ENCODE measurements at places on chromosomes 2 and 18.

GRCh38 chr18:54250846-54251261 is 18.5 kb upstream of the POLI start:
- no peak for DNase-seq

GRCh38 chr2:207073801-207074678 is 91.7 kb downstream of the KLF7 start:
- no peak for DNase-seq

GRCh38 chr18:11425211-11425610 is 184.2 kb upstream of the SLC35G4 start:
- DNase-seq: no peak

DNA sequence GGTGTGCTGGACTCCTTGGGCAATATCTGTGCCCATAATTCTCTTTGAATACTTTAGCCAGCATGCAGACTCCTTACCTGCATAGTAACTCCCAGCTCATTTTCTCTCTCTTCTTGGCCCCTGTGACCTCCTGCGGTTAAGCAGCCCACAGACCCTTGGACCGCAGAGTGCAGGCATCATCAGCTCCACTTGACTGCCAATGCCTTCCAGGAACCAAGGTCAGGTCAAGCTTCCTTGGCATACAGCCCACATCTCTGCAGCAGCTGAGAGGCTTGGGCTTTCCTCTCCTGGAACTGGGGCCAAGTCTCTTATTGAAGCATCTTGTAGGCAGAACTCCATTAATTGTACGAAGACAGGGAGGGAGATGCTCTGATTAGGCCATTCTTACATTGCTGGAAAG is 130.1 kb upstream of the PIEZO2 start:
- DNase-seq: no peak

DNA sequence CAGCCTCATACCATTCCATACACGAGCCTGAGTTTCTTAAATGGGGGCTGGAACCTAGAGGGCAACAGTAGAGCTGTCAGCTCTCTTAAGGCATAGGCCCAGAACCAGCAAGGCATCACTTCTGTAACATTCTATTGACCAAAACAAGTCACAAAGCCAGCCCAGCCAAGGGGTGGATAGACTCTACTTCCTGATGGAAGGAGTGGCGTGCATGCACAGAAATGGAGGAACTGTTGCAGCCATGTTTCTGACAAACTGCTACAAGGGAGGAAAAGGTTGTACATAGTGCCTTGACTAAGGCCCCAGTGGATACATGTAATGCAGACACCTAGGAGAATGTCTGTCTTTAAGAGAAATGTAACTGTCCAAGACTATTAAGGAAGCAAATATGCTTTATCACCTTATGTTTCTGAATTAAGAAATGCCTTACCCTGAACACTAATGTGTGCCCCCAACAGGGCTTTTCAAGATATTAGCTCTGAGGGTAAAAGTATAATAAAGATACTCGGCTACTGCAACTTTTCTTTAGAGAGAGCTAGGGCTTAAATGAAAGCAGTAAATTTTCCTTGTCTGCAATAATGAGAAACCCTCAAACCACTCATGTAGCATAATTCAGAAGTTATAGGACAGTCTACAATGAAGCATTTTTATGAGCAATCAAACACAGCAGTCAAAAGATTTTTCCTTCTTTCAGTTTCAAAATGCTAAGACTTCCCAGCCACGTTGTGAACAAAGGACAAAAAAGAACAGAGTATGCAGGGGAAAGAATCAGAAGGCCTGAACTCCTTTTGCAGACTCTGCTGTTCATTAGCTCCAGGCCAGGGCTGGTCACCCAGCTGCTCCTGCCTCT is 35.1 kb upstream of the CDC42EP3 start:
- no peak for DNase-seq

- no peak for DNase-seq
Measured at GRCh38 chr18:79680100-79680879, 687 bp downstream of the CTDP1 start.

GRCh38 chr2:209762563-209762962 is 9.1 kb upstream of the UNC80 start:
- no peak for DNase-seq

DNA sequence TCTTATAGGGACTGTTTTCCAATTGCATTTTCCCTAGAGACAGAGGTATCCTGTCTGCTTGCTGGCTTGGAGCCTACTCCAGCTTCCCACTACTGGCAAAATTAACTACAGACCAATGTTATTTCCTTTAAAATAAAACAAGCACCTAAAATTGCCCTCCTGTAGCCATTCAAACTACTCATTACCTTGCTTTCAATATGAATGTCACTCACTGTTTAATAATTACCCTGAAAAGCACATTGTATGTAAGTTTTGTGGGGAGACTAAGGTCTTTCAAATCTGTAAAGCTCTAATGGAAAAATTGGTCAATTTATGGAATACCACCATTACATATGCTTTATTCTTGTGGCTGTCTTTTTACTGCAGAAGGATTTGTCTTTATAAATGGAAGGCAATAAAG is 87.3 kb downstream of the DOCK10 start:
- no peak for DNase-seq

- DNase-seq: no peak
Measured at GRCh38 chr2:47265751-47266231, 110.7 kb upstream of the STPG4 start.

- DNase-seq: no peak
Measured at GRCh38 chr18:1011349-1011748, 106.7 kb downstream of the ADCYAP1 start.

DNA sequence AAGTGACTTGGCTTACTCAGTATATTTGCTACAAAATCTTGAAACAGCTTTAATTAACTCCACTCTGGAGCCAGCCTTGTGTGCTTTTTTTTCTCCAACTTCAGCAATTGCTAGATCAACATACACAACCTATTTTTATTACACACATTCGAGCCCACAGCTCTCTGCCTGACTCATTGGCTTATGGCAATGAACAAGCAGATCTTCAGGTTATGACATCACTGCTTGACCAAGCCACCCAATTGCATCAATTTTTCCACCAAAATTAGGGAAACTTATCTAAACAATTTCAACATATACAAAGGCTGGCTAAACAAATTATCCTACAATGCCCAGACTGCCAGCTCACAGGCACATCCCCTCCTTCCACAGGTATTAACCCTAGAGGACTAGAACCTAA is 39.6 kb upstream of the PDK1 start:
- DNase-seq: no peak

DNA sequence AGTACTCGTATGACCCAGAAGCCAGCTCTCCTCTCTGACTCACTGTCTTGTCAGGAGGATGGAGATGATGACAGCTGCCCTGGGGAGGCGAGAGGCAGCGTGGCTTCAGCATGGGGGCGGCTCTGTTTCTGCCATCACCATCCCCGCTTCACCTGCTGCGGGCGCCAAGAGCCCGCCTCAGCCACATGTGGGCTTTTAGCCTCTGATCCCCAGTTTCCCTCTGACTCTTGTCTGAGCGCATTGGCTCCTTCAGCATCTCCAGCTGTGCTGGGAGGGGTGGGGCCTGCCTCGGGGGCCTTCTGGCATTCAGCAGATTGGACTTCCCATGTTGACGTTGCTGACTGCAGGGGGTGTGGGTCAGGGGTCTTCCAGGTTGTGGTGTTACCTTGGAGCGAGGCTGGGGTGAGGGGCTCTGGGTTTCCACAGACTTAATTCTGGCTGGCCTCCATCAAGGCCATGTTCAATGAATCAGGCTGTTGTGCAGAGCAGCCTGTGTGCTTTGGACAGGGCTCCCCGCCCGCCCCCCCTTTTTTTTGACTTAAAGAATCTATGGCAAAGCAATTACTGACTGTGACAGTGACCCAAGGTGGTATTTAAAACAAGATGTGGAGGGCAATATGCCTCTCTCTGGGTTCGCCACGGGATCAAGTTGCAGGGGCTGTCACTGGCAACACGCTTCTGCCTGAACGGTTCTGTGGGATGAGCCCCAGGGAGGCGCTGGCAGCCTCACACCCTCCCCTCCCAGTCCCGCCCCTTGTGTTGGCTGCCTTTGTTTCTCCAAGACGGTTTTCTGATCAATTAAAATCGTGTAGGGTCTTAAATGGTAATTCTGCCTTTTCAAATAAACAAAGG is 228.3 kb downstream of the LDLRAD4 start:
- no peak for DNase-seq

- no peak for DNase-seq
Measured at GRCh38 chr2:108165729-108166128, 74.0 kb upstream of the SULT1C3 start.

DNA sequence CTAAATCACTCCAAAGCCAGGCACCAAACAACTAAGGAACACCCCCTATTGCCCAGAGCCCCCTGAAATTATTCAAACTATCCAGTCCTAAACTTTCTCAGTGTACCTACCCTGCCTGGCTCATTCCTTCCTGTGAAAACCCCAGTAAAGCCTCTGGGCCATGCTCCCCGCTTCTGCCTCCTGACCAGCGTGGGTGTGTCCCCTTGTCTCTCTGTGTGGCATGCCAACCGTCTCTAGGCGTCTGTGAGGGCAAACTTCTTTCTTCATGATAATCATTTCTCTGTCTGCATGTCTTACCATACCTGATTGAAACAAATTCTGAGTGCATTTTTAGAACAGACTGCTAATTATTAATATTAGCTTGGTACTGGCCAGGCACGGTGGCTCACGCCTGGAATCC is 109.0 kb upstream of the MSH2 start:
- no peak for DNase-seq

- no peak for DNase-seq
Measured at GRCh38 chr2:18781541-18782280, 192.3 kb upstream of the NT5C1B start.

GRCh38 chr2:240603846-240604245 is 17.3 kb downstream of the CAPN10 start:
- DNase-seq: no peak

- no peak for DNase-seq
Measured at GRCh38 chr2:3132466-3132865, 245.2 kb downstream of the EIPR1 start.

GRCh38 chr2:241670333-241671110 is 16.1 kb downstream of the DTYMK start:
- no peak for DNase-seq

GRCh38 chr18:8496186-8496585 is 113.1 kb upstream of the RAB12 start:
- DNase-seq: no peak

GRCh38 chr2:203706403-203706802 is at the start of gene CD28:
CD28 (plus strand) TSS chr2:203706639; CDS start chr2:203706697, 58 bp downstream.
- DNase-seq: peak; percentile 70

DNA sequence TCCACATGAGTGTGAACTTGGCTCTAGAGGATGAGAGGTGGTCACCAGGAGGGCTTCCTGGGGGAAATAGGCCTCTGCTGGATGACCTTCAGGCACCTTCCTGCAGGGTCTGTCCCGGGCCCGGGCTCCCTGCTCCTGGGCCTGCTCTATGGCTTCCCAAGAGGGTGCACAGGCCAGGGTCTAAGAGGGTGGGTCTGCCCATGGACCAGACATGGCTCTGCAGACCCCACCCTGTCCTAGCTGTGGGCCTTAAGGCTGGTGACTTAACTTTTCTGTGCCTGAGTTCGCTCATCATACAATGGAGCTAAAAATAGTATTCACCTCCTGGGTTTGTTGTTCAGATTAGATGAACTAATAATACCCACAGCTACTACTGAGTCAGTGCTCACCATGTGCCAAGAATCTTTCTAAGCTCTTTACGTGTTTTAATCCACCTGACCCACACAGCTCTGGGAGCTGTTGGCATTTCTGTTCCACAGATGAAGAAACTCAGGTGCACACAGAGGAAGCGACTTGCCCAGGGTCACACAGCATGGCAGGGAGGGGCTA is 14.4 kb downstream of the INHBB start:
- DNase-seq: no peak

- peak; percentile 37 for DNase-seq
Measured at GRCh38 chr2:224927646-224928173, 114.6 kb downstream of the DOCK10 start.
